ENCODE measurements at places on chromosomes 11 and 22. TPM values are rescaled to one million over a fixed set of nuclear protein-coding genes. Genes with fewer than 3 reads are reported as not detected.

DNA sequence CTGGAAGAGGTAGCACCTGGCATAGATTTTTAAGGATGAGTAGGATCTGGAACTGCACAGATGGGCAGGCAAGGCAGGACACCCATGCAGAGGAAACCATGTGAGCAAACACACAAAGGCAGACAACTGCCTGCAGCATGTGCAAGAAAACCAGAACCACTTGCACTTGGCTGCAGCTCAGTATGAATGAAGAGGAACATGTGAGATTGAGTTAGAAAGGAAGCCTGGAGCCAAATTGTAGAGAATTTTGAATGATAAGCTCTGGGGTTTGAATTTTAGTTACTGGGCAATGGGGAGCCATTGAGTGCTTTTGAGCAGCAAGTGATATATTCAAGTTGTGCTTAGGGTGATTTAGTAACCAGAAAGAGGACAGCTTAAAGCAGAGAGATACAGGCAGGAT, 583.4 kb downstream of the SOX6 start:
- no peak for DNase-seq

- no peak for DNase-seq
These were observed 57.8 kb upstream of the PTPN5 start for GRCh38 chr11:18849406-18849805.

DNA sequence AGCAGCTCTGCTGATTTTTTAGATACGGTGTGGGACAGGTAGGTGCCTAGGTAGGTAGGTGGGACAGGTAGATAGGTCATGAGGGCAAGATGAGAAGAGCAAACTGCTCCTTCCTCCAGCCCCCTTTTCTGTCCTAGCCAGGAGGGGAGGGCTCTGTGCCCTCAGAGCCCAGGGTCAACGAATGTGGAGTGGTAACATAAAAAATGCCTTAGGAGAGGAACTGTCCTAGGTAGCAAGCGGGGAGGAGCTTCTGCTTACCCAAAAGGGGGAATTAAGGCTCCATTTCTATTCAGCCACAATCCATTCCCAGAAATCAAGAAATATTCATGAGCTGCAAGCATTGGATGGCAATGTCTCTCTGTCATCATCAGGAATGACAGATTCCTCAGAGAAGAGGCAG, 234.8 kb downstream of the GRIK4 start:
- no peak for DNase-seq

DNA sequence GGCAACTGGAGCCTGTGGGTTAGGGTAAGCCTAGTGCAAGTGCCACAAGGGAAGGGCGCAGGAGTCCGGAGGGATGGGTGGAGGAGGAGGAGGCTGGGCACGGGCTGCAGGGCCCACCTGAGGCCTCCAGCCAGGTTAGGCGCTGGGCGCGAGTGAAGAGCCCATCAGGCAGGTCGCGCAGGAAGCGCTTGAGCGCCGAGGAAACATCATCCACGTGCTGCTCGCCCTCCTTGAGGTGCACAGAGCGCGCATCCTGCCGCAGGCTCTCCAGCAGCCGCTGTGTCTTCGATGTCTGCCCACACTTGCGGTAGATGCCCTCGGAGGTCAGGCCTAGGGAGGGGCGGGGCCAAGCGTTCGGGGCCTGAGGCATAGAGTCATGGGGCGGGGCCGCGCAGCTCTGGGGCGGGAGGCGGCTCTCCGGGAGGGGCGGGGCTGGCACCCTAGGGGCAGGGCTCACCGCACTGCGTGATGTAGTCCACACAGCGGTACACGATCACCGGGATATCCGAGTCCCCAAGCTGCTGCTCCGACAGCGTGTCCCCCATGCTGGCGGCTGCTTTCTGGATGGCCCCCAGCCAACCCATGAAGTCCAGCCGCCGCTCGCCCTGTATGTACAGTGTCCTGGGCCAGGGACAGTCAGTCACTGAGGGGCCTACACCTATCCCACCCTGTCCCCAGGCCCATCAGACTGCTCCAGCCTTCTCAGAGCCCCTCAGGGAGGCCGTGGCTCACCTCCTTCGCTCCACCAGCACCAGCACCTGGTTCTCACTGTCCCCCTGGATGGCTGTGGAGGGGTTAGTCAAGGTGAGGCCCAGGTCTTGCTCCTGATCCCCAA, 22.9 kb upstream of the PDE2A start:
- DNase-seq: no peak

- peak; percentile 39 for DNase-seq
These were observed 8.7 kb downstream of the EHD1 start for GRCh38 chr11:64869571-64870175.

DNA sequence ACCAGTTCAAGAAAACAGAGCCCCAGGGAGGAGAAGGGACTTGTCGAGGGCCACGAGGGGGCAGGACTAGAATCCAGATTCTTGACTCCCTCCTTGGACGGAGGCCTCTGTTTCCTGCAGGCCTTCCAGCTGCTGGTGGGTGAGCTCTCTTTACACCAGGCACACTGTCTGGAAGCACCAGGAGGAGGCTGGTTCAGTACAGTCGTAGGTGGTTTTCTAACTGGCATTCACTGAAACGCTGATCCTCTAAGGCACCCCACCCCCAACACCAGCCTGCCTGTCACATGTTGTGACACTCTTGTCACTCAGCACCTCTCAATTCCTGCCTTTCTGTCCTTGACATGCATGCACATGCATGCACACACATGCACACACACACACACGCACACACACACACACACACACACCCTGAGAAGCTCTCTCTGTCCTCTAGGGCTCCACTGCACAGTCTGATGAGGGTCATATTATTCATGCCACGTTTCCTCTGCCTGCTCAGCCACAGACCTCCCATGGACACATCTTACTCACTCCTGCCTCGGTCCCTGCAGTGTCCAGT, 751 bp downstream of the MS4A10 start:
- DNase-seq: peak; percentile 46

Gene SCO2
- total RNA-seq: 9.4 TPM

GRCh38 chr22:23751441-23751996, 607 bp upstream of the ZNF70 start:
- DNase-seq: no peak

GRCh38 chr11:2268729-2269600, 1.4 kb downstream of the ASCL2 start:
- peak; percentile 68 for DNase-seq

- DNase-seq: no peak
These were observed 8.0 kb upstream of the FXYD2 start for GRCh38 chr11:117832511-117832910.

DNA sequence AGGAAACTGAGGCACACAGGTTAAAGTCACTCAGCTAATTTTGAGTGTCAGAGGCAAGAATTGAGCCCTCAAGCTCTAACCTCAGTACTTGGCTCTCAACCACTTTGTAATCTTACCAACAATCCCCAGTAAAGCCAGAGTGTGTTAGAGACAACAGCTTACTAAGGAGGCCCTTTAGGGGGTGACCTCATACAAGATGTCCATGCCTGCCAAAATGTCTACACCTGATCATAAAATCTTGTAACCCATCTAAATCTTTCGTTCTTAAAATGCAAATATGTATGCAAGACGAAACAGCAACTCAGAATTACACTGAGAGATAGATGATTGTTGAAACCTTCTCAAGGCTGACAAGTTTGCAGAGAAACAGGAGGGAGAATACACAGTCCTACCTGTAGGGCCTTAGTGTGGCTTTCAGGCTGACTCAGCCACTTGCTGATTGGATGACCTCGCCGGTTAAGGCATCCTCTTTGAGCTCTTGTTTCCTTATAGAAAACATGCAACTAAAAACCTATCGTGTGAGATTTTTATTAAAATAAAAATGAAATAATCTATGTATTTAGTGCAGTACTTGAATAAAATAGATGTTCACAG, 143.2 kb downstream of the OPCML start:
- no peak for DNase-seq

- no peak for DNase-seq
These were observed 517.9 kb upstream of the RAG2 start for GRCh38 chr11:37115963-37116362.

GRCh38 chr22:26485806-26486390, 2.2 kb downstream of the SRRD start:
- DNase-seq: no peak

- DNase-seq: peak; percentile 9
These were observed 14.5 kb upstream of the GAB2 start for GRCh38 chr11:78432058-78432515.

- peak; percentile 27 for DNase-seq
These were observed 26.3 kb upstream of the ISX start for GRCh38 chr22:35039625-35040024.

DNA sequence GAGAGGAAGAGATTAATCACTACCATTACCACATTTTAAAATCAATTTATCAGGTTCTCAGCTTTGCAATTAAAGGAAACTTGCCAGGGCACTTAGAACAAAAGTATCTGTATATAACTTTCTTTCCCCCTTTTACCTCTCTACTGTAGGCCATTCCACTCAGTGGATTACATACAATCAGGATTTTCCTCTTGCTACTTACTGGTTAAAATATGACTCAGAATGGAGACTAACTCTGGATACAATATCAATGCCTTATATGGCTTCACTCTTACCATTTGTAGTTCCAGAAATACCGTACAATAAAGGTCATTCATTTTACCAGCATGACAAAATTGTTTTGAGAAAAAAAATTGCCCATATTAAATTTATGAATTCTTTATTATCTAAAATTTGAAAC, 706.8 kb downstream of the KCNA4 start:
- DNase-seq: peak; percentile 38

Data from Daoy (cell line).